Stimulated activated CD8-positive, alpha-beta memory T cell treated with anti-CD3 and anti-CD28 coated beads, Interleukin-7, amount 100 ng/mL, for 4 hours (primary cell): ENCODE measurements at places on chromosomes 13 and 19.

- DNase-seq, result no peak
These were observed 930 bp downstream of the ZNF136 start for GRCh38 chr19:12163826-12164225.

GRCh38 chr19:48218997-48219396 is 36.7 kb downstream of the CARD8 start:
- no peak for DNase-seq

GRCh38 chr19:9672893-9673292 is 2.0 kb downstream of the ZNF562 start:
- DNase-seq, result no peak

- no peak for DNase-seq
These were observed 11.5 kb upstream of the KANK2 start for GRCh38 chr19:11208561-11209471.

DNA sequence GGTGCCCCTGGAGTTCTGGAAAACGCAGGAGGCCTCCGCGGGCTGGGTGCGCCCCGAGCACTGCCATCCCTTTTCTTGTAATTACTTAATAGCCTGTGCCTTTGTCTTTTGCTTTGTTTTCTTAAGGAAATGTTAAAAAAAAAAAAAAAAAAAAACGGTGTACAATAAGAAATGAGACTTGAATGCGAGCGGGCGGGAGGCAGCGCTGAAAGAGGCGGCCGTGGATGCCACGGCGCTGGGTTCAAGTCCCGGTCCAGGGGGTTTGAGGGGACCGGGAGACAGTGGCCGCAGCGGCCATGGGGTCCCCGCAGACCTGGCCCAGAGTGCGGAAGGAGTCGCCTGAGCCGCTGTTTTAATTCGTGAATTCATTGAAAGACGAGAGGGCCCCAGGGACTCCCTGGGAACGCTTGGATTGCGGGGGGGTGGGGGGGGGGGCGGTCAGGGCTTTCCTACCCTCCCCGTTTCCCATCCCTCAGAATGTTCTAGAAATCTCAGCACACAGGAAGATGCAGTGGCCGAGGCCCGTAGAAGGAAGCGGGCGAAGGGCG is 349.2 kb upstream of the ARGLU1 start:
- no peak for DNase-seq
